ENCODE measurements at places on chromosomes 1 and 21. TPM values are rescaled to one million over a fixed set of nuclear protein-coding genes. Genes with fewer than 3 reads are reported as not detected.

ST3GAL3 gene
- total RNA-seq: 6.2 TPM

CD1E gene
- total RNA-seq: not detected

GRCh38 chr1:21759182-21759581 is 23.8 kb downstream of the USP48 start:
- no peaks in the 10 kb centered on the region for H3K4me1 ChIP-seq
- no peaks in the 10 kb centered on the region for H3K27me3 ChIP-seq
- DNase-seq: no peak
- no peak overlapping the region for H3K27ac ChIP-seq

PRELP gene
- total RNA-seq: 0.84 TPM

- H3K27me3 ChIP-seq: no peaks in the 10 kb centered on the region
- H3K4me3 ChIP-seq: no peak overlapping the region
- H3K27ac ChIP-seq: no peak overlapping the region
- no peak for DNase-seq
Observed at GRCh38 chr1:160483505-160484185, 39.4 kb downstream of the SLAMF6 start.

GRCh38 chr1:109197158-109198042 is 16.3 kb upstream of the SARS1 start:
- no peak overlapping the region for H3K4me3 ChIP-seq
- peak overlapping the region; percentile 33 for H3K27ac ChIP-seq
- peaks cover 3% of the 10 kb centered on the region for H3K4me1 ChIP-seq
- no peaks in the 10 kb centered on the region for H3K36me3 ChIP-seq

- peaks cover 12% of the 10 kb centered on the region for H3K4me1 ChIP-seq
- DNase-seq: peak; percentile 65
- no peaks in the 10 kb centered on the region for H3K36me3 ChIP-seq
- no peak overlapping the region for H3K4me3 ChIP-seq
- H3K27me3 ChIP-seq: no peaks in the 10 kb centered on the region
Observed at GRCh38 chr1:28290851-28291250, 31.5 kb downstream of the SESN2 start.

DNA sequence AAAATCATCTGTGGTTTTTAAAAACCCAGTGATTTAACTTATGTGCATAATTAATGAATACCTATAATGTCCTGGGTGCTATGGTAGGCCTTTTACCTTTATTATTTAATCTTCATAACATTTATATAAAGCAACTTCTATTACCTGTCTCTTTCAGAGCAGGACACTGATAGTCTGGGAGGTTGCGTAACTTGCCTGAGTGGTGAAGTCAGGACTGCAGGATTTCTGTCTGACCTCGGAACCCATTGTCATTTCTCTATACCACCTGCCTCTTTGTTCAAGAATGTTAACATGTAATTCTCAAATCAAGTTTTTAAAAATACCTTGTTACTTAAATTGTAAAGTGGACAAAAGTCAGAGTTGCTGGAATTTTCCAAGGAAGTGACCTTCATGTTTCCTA is 41.0 kb upstream of the BACH1 start:
- H3K27ac ChIP-seq: no peak overlapping the region
- no peak overlapping the region for H3K4me3 ChIP-seq
- DNase-seq: no peak
- no peaks in the 10 kb centered on the region for H3K27me3 ChIP-seq

FALEC gene
- not detected for total RNA-seq

ECM1 gene
- 1.0 TPM for total RNA-seq

OVAAL gene
- total RNA-seq: not detected

TRIM33 gene
- 41.1 TPM for total RNA-seq

SYT2 gene
- total RNA-seq: 0.64 TPM

GRCh38 chr1:11059155-11059967 is 457 bp downstream of the SRM start:
- H3K27ac ChIP-seq: peak overlapping the region; percentile 53
- H3K27me3 ChIP-seq: no peaks in the 10 kb centered on the region
- peaks cover 8% of the 10 kb centered on the region for H3K4me1 ChIP-seq
- no peak for DNase-seq

Measured in hepatocyte (in vitro differentiated cells).